Neuronal stem cell (in vitro differentiated cells): ENCODE measurements at places on chromosomes 1 and 21.

- no peaks in the 10 kb centered on the region for H3K36me3 ChIP-seq
- no peak overlapping the region for H3K4me3 ChIP-seq
- no peaks in the 10 kb centered on the region for H3K27me3 ChIP-seq
Measured at GRCh38 chr1:173103006-173103405, 52.3 kb upstream of the TNFSF18 start.

GRCh38 chr1:68321084-68321685, 88.9 kb upstream of the WLS start:
- DNase-seq: peak; percentile 27
- no peak overlapping the region for H3K4me3 ChIP-seq
- no peak overlapping the region for H3K27ac ChIP-seq
- H3K4me1 ChIP-seq: peaks cover 6% of the 10 kb centered on the region
- H3K27me3 ChIP-seq: no peaks in the 10 kb centered on the region
- H3K36me3 ChIP-seq: no peaks in the 10 kb centered on the region

GRCh38 chr1:77319036-77319705, 37.4 kb downstream of the AK5 start:
- peaks cover 2% of the 10 kb centered on the region for H3K4me1 ChIP-seq
- DNase-seq: no peak
- H3K27me3 ChIP-seq: no peaks in the 10 kb centered on the region
- H3K27ac ChIP-seq: no peak overlapping the region
- no peak overlapping the region for H3K4me3 ChIP-seq
- H3K36me3 ChIP-seq: no peaks in the 10 kb centered on the region

GRCh38 chr1:43292216-43292615, 6.8 kb upstream of the C1orf210 start:
- no peak for DNase-seq
- peaks cover 16% of the 10 kb centered on the region for H3K4me1 ChIP-seq
- no peak overlapping the region for H3K27ac ChIP-seq
- no peaks in the 10 kb centered on the region for H3K36me3 ChIP-seq
- H3K4me3 ChIP-seq: no peak overlapping the region

DNA sequence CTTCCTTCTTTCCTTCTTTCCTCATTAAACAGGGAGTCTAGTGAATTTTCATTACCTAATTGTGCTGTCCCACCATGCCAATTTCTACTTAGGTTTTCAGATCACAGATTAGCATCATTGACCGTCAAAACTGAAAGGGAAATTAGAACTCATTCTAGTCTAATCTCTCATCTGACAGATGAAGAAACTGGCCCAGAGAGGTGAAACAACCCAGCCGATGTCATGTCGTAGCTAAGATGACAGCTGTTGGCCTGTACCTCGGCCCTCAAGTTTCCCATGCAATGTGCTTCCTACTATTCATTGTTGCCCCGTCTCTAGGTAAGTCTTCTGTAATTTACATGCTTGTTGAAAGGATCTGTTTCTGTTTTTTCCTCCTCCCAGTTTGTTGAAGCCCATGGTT, 128.2 kb upstream of the KIAA0040 start:
- H3K36me3 ChIP-seq: no peaks in the 10 kb centered on the region
- H3K27me3 ChIP-seq: no peaks in the 10 kb centered on the region
- H3K4me3 ChIP-seq: no peak overlapping the region
- no peak for DNase-seq
- no peak overlapping the region for H3K27ac ChIP-seq

GRCh38 chr1:12594966-12595756, 22.8 kb downstream of the DHRS3 start:
- H3K27me3 ChIP-seq: peaks cover 18% of the 10 kb centered on the region
- peak overlapping the region; percentile 21 for H3K4me3 ChIP-seq
- H3K27ac ChIP-seq: no peak overlapping the region

GRCh38 chr1:27596261-27596660, 7.7 kb downstream of the AHDC1 start:
- no peak overlapping the region for H3K4me3 ChIP-seq
- no peak overlapping the region for H3K27ac ChIP-seq
- H3K27me3 ChIP-seq: no peaks in the 10 kb centered on the region
- H3K36me3 ChIP-seq: peaks cover 28% of the 10 kb centered on the region
- no peak for DNase-seq
